ENCODE measurements at places on chromosomes 7 and 10. TPM values are rescaled to one million over a fixed set of nuclear protein-coding genes. Genes with fewer than 3 reads are reported as not detected.

SLC26A3 gene
- 0.34 TPM for polyA plus RNA-seq

CYP3A5 gene
- polyA plus RNA-seq, result 108 TPM

TMEM196 gene
- 1.3 TPM for polyA plus RNA-seq

CYP2C19 gene
- not detected for polyA plus RNA-seq

OR9A2 gene
- polyA plus RNA-seq, result not detected

DNA sequence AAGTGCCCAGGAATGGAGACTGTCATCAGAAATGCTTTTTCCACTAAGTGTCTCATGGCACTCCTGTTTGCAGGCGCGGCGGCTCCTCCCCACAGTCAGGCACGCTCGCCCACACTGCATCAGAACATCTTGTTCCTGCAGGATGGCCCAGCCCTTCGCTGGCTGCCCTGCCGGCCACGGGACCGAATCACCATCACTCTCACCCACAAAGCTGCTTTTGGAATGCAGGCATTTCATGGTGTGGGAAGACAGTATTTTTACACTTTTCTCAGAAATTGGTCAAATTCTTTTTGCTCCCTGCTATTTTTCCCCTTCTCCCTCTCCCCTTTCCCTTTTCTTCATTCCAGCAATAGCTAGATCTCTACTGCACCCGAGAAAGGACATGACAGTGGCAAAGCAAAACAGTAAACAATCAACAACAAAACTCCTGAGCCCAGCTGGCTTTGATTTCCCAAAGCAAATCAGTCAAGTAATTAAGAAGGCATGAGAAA, 176.1 kb upstream of the TNS3 start:
- DNase-seq, result no peak

GRCh38 chr7:29987811-29988317, 1.7 kb downstream of the SCRN1 start:
- DNase-seq, result no peak

GRCh38 chr7:112819536-112819935, 29.3 kb upstream of the TMEM168 start:
- no peak for DNase-seq

GRCh38 chr7:34575006-34575405, 83.0 kb upstream of the NPSR1 start:
- DNase-seq, result no peak

DNA sequence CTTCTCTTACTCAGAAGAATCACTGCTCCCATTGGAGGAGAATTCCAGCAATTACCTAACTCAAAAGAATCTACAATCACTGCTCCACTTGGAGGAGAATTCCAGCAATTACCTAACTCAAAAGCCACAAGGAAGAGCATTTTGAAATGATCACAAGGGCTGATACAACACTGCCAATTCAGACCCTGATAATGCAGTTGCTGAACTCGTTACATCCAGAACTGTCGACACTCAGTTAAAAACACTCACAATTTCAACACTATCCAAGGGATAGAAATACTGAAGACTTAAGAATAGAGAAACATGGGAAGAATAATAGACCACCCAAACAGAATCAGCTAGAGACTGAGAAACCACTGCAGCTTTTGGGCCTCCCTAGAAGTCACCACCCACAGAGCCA, 27.8 kb downstream of the AFAP1L2 start:
- no peak for DNase-seq

DNA sequence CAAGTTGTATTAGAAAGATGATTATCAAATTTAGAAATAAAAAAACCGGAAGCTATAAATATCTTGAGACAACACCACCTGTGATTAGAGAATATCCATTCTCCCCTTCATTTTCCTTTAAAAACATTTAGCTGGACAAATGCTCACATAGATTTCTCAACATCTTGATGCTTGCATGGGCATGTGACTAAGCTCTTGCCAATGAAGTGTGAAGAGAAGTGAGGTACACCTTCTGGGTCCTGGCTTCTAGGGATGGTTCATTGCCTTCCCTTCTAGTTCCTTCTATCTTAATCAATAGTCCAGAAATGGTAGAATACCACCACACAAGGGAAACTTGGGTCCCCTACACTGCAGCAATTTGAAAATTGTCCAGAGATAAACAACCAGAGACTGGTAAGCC, 41.0 kb downstream of the WAPL start:
- DNase-seq, result no peak

DNA sequence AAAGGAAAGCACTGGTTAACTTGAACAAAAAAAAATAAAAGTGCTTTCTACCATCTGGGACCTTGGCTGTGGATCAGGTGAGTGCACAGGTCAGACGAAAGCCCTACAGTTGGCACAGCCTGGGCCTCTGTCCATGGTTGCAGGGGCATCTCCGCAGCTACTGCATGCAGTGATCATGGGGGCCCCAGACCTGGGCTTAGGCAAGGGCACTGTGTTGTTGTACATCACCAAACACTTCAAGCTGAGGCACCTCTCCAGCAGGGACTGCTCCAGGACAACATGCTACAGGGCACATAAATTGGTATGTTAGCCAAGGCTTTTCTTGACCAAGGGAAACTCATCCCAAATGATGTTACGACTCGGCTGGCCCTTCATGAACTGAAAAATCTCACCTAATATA, 23.5 kb downstream of the KLHL7 start:
- DNase-seq, result no peak

DNA sequence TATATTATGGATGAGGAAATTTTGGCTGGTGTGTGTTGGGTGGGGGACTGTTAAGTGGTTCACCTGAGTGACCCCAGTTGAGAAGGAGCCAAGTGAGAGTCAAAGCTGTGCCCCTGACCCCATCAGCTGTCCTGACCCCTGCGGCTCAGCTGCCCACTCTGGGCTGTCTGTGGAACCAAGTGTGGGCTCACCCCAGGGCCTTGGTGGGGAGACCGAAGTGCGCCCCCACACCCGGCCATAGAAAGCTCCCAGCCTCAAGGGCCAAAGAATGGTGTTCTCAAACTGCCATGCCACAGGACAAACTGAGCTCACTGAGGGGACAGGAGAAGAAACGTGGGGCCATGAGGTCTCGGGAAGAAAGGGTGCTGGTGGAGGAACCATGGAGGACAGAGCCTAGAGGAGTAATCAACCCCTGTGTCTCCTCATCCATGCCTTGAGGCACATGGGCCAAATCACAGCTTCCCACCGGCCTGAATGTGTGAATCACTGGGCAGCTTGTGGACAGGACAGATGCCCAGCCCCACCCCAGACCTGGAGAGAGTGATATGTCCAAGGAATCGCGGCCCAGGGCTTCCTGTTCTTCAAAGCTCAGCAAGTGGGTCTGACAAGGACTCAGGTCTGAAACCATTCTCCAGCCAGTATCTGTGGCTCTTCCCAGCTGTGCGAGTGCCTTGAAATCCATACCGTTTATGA, 86.2 kb upstream of the CACUL1 start:
- no peak for DNase-seq

DNA sequence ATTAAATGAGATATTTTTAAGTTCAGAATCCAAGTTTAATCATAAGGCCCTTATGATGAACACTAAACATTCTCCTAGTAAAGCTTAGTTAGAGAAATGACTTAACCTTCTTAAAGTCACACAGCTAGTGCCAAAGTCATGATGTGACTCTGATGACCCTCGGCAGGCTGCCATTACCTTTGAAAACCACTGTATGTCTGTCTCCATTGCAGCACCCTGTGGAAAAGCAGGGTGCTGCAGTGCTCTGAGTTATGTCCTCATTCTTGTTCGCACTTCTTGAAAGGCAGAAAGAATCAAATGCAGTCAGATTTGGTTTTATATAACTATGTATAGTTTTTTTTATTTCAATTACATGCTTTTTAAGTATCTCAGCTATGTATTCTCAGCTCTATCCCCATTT, 105.0 kb downstream of the PHTF2 start:
- DNase-seq, result no peak

DNA sequence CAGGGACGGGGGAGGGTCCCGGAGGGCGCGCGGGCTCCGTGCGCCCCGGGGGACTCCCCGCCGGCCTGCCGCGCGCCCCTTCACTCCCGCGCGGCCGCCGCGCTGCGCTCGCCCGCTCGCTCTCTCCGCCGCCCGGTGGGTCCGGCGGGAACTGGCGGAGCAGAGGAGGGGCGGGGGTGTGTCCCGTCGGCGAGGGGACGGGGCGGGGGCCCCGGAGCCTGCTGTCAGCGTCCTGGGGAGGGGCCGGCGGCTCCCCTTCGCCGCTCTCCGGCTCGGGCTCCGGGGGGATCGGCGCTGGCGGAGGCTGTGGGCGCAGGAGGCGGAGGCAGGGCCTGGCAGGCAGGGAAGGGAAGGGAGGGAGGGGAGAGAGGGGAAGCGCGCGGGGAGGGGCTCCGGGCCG, at the start of gene SH3PXD2A:
SH3PXD2A (minus strand) TSS at position 153 of the 400 bp plus-strand sequence. CDS start 310 bp downstream, outside the sequence.
- DNase-seq, result peak; percentile 76

- no peak for DNase-seq
Measured at GRCh38 chr10:18231480-18231879, 91.3 kb downstream of the CACNB2 start.

GRCh38 chr7:28088901-28089714, 91.5 kb downstream of the JAZF1 start:
- DNase-seq, result no peak

DNA sequence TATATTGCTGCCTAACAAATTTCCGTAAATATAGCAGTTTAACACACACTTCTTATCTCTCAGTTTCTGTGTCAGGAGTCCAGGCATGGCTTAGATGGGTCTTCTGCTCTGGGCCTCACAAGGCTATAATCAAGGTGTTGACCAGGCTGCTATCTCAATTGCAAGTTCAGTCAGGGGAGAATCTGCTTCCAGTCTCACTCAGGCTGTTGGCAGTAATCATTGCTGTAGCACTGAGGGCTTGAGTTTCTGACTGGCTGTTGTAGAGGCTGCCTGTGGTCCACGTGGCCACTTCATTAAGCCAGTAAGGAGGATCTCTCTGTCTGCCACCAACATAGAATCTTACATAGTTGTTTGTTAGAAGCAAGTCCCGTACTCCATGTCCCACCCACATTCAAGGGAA, 138.4 kb downstream of the ST7 start:
- no peak for DNase-seq

GRCh38 chr7:77802557-77803405, 4.2 kb downstream of the PHTF2 start:
- DNase-seq, result no peak

GRCh38 chr7:134722786-134723322, 56.6 kb upstream of the CALD1 start:
- no peak for DNase-seq

DNA sequence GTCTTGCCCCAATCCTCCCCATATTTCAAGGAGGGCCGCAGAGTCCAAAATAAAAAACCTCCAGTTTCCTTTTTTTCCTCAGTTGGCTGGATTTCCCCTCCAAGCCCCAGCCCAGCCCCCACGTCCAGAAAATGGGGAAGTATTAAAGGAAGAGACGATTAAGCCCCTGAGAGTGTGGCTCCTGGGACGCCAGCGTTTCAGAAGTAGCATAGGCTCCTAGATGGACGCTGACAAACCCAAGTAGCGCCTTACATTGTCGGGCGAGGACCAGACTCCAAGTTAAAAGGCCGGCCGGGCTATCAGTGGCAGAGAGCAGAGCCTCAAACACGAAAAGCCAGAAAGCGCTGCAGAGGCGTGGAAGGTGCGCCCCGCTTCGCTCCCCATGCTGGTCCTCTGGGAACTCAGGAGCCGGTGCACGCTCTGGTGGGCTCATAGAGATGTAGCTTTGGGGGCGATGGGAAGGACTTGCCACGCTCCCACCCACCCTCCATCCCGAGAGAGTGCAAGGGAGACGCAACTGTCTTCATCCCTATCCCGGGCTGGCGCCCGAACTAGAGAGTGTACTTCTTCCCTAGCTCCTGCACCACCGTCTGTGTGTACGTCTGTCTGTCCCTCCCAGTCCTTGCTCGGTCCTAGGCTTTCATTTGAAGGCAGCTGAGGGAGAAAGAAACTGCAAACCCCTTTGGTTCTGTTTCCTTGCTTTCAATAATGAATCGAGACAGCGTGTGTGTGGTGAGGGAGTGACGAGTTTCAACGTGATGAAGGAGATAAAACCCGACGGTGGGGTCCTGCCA, 6.3 kb upstream of the EMX2 start:
- no peak for DNase-seq

- no peak for DNase-seq
Measured at GRCh38 chr7:132574223-132574622, 2.0 kb downstream of the PLXNA4 start.

DNA sequence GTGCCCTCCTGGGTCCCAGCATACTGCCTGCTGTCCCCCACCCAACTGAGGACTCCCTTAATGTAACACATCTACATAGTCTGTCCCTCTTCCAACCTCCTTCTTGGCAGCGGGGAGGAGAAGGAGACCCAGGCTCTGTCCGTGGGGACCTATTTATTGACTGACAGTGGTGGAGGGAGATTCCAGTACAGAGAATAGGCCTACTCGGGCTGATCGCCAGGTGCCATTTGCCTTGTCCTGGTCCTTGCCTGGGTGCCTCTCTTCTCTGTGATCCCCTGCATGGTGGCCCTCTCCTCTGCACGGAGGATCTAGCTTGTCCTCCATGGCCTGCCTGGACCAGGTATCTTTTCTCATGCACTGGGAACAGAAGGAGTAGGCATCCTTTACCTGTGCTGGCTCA, 17.0 kb downstream of the GHRHR start:
- no peak for DNase-seq

- DNase-seq, result no peak
Measured at GRCh38 chr10:33416209-33416608, 81.7 kb upstream of the NRP1 start.

DNA sequence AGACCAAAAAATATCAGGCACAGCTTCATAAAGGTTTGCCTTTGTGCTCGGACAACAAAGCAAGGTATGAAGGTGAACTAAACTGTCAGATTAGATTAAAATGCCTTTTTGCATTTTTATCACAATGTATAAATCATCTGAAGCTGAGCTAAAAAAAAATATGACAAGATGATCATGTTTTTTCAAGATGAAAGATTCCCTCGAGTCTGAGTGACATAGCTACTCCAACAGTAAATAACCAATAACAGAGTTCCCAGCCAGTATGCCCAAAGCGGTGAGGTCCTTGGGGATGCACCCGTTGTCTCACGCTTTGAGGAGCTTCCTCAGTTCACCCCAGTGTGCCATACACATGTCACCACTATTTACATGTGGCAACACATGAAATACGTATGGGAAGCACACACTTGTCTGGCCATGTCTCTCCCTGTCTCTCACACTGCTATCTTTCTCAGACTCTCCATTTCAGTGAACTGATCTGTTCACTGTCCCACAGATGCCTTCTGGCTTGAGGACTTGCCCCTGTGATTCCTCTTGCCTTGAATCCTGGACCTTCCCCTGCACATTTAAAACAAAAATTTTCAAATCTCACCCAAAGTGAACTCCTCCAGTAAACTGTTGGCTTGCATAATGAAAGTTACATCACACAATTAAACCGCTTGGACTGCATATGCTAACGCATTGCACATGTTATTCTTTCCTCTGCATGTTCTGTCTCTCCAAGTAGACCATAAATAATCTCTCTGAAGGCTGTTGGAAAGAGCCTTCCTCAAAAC, 2.6 kb upstream of the PIK3CG start:
- DNase-seq, result no peak

- no peak for DNase-seq
Measured at GRCh38 chr10:17031637-17032635, 97.7 kb downstream of the CUBN start.

Measured in pancreas (tissue), 10 donors.